ENCODE measurements at places on chromosomes 4 and X. TPM values are rescaled to one million over a fixed set of nuclear protein-coding genes. Genes with fewer than 3 reads are reported as not detected.

- no peak for DNase-seq
Observed at GRCh38 chr4:95017305-95018064, 259.7 kb downstream of the BMPR1B start.

GRCh38 chr4:145339075-145339725 lies 142.5 kb upstream of the SMAD1 start:
- DNase-seq = no peak

DNA sequence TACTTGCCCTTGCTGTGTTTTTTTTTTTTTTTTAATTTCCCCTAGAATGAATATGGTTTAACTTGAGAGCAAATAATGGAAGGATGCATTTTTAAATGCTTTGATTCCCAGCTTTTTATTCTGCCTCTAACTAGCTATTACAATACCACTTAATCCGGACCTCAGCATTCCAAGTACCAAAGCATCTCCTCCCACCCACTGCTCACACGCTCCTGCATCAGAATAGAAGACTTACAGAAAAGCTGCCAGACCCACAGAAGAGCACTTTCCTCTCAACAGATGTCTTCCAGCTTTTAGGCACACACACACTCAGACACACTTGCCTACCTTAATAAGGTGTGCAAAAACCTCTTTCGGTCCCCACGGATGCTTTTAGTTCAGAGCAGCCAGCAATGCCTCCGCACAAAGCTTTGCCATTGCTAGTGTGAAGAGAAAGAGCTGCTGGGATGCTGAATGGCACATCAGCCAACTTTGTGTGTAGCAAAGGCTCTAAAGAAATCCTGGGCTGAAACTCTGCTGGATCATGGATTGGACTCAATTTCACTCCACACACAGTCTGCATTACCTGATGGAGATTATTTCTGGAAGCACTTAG lies 1056.2 kb downstream of the DMD start:
- no peak for DNase-seq

DNA sequence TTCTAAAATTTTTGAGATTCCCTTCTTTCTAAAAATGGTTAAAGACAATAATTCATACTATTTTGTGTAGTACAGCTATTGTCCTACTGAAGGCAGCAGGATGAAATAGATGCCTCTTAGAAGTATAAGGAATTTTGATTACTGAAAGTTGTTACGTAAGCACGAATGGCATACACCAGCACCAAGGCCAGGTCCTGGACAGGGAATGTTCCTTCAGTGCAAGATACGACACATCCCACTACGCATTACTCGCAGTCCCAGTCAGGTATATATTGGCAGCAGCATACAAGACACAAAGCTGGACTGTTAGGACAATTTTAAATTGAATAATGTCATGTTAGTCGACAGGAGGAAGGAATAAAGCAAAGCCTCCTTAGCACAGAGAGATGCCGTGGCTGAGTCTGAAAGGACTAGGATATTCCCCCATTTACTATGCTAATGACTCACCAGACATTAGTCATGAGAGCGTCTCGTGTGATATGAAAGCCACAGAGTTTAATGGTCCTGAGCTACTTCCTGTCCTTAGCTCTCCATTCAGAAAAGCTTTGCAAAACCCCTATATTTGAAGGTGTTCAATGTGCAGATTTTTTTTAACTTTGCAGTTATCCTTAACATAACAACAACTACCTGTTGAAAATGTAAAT lies 504.3 kb downstream of the FAM133A start:
- no peak for DNase-seq

DNA sequence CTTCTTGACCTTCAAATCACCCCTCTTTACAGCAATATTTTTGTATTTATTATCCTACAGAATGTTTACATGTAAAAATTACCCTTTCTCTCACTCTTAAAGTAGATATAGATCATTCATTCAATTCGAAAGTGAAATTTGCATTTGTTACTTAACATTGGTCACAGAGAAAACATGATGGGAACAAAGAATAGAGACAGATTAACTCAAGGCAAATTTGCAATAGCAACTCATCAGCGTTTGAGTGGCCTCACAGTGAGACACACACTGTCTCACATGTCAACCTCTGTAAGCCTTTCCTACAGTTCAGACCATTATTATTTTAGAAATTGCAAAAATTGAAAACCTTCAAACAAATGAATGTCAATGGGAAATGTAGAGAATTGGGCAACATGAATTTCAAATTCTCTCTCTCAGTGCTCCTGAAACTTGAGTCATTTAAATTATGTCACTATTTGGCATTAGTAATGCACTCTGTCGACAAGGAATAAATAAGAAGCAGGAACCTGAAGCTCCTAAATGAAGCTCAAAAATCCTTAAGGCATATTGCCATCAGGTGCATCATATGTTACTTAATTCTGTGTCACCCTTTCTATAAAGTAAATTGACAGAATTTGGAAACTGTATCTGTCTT lies 148.3 kb upstream of the ANXA10 start:
- DNase-seq = no peak

GRCh38 chr4:72484981-72485380 lies 84.0 kb downstream of the ADAMTS3 start:
- DNase-seq = no peak

DNA sequence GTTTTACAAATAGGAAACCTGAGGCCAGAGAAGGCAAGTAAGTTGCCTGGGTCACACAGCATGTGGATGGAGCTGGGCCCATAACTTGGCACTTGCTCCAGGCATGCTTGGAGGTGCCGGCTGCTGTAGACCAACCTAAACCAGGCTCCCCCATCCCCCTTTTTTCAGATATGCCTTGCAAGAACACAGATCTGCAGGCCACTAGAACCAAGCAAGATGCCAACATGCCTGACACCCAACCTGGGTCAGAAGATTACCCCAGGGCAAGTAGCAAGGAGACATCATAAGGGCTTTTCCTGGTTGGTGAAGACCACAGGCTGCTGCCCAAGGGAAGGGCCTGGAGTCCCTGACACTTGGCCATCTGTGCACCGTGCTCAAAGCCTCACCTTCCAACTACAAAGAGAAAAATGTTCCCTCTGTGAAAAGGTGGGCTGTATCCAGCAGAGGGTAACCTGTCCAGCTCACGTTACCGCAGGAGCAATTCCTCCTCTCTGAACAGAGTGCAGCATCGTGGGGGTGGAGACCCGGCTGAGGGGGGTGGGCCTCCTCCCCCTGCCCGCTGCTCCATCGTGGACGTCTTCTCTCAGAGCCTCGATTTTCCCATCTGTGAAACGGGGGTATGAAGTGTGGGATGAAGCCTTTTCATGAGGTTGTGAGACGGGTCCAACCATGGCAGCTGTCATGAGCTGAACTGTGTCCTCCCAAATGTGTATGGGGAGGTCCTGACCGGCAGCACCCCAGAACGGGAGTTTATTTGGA lies 23.0 kb downstream of the HMX1 start:
- DNase-seq = no peak

DNA sequence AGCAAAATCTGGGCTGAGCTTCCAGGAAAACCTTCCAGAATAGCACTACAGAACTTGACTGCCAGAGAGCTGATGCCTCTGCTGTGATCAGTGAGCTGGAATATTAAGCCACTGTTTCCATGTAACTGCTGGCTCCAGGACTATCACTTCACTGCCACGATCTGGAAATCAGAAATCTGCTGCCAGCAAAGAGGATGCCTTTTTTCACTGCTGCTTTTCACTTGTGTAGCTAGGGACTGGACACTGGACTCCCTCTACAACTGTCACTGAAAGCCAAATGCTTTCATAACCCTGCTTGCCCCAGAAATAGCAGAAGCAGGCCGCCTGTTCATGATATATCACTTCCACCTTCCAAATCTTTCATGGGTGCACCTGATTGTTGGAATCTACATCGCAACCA lies 9.4 kb upstream of the AP1S2 start:
- no peak for DNase-seq

DNA sequence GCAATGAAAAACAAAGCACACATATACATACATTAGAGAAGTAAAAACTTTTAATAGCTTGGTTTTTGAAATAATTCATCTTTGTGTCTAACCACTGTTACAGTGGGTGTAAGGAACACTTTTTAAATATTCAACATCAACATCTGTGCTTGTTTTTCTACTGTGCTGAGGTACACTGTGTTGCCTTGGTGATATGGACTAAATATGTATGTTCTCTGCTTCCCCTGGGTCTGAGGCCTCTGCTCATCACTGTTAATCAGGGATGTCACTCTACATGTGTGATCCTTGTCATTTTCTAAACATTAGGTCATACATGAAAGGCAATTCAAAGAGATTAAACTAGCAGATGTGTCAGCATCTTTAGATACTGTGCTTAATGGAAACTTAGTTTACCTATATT lies 10.9 kb downstream of the MCTS1 start:
- DNase-seq = no peak

GRCh38 chr4:89203902-89204301 lies 92.6 kb downstream of the TIGD2 start:
- DNase-seq = no peak

GRCh38 chr4:81062001-81062400 lies 31.5 kb downstream of the BMP3 start:
- no peak for DNase-seq

DNA sequence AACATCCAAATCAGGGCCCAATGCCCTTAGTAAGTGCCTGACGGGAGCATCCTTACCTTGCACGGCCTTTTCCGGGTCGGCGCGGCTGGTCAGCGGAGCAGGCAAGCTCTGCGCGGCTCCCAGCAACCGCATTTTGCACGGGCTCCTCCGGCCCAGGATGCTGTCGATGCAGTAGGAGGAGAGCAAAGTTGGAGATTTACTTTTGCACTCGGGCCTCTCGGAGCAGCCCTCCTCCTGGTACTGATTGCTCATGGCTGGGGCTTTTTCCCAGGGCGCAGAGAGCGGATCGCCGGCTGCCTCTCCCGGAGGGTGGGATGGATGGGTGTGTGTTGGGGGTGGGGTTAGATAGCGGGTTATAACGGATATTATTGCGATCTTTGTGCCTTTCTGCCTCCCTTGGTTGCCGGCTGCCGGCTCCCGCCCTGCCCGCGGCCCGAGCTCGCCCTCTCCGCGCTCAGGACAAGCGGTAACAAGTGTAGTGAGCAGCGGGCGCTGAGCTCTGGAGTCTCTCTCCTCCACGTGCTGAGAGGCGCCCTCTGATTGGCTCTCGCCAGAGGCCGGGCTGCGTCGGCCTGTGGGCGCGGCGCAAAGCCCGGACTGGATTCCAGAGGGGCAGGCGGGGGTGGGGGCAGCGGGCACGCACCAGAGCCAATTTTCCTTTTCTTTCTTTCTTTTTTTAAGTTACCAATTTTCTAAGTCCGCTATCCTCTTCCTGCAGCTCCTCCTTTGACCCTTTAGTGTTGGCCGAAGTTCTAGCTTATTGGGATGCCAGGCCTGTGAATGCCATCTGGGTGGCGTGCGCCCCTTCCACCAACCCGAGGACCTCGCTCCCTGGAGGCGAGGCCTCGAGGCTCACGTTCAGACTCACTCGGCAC lies at the start of gene ARX:
ARX (minus strand) TSS at position 480 of the 875 bp plus-strand sequence; CDS start at position 252, 228 bp downstream.
- DNase-seq = no peak

GRCh38 chr4:2954358-2955185 lies 8.6 kb downstream of the NOP14 start:
- no peak for DNase-seq

DNA sequence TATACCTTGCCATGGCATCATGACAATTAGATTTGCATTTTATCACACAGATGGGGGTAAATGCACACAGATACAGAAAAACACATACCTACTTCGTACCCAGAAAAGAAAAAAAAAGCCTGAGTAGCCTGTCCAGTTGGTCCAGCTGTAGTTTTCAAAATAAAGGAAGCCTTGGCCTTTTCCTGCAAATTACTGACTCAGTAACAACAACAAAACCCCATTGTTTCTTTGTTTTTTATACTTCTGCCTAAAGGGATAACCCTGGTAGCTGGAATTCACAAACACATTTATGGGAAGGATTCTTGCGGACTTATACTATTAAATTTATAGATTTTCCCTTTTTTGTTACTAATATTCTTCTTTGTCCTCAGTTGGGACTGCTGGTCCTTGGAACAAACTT lies 156.4 kb upstream of the PCDH10 start:
- peak; percentile 62 for DNase-seq

- no peak for DNase-seq
Observed at GRCh38 chr4:6341696-6342095, 72.0 kb downstream of the WFS1 start.

- no peak for DNase-seq
Observed at GRCh38 chr4:25223802-25224375, 9.9 kb upstream of the PI4K2B start.

- no peak for DNase-seq
Observed at GRCh38 chrX:45191820-45192409, 8.8 kb downstream of the DIPK2B start.

DMRTC1B gene
- not detected for total RNA-seq

SLC16A2 gene
- total RNA-seq = 1.9 TPM

SLC30A9 gene
- total RNA-seq = 48.6 TPM

GPR82 gene
- not detected for total RNA-seq

CXXC4 gene
- total RNA-seq = 0.05 TPM

Measured in glomerular endothelial cell (primary cell).